ENCODE measurements at places on chromosomes 11 and 22. TPM values are rescaled to one million over a fixed set of nuclear protein-coding genes. Genes with fewer than 3 reads are reported as not detected.

DNA sequence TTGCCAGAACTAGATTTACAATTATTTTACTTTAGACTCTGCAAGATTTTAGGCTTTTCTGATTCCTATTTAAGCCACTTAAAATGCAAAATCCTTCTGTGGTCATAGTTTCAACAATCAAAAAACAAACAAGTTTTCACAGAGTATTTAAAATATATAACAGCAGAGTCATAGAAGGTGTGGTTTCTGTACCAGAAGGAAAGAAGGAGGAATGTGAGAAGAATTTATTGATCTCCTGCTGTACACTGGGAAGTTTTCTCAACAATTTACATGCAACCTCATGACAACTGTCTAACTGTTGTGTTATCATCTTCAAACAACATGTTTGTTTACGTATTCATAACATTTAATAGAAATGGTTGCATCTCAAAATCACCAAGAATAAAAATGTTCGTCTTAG, 102.3 kb upstream of the CEP126 start:
- DNase-seq, result no peak

- DNase-seq, result no peak
Observed at GRCh38 chr11:43646767-43647166, 33.8 kb upstream of the HSD17B12 start.

- no peak for DNase-seq
Observed at GRCh38 chr11:2391181-2391975, 9.2 kb upstream of the TSSC4 start.

DNA sequence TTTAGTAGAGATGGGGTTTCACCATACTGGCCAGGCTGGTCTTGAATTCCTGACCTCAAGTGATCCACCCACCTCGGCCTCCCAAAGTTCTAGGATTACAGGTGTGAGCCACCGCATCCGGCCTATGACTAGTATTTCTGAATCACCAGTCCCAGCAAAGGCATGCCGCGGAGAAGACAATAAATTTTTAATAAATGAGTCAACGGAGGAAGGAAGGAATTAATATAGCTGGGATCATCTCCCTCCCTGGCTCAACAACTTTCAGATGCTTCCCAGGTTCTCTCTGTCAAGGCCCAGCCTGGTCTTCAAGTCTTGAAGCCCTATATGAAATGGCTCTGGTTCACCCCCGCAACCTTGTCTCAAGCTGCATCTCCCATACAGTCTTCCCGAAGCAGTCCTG, 45.7 kb downstream of the CYTH4 start:
- no peak for DNase-seq

GRCh38 chr22:45144916-45145315, 18.8 kb upstream of the NUP50 start:
- no peak for DNase-seq

GRCh38 chr22:20130731-20131596, 640 bp upstream of the ZDHHC8 start:
- DNase-seq, result peak; percentile 95

- no peak for DNase-seq
Observed at GRCh38 chr11:99432677-99433076, 411.9 kb downstream of the CNTN5 start.

DNA sequence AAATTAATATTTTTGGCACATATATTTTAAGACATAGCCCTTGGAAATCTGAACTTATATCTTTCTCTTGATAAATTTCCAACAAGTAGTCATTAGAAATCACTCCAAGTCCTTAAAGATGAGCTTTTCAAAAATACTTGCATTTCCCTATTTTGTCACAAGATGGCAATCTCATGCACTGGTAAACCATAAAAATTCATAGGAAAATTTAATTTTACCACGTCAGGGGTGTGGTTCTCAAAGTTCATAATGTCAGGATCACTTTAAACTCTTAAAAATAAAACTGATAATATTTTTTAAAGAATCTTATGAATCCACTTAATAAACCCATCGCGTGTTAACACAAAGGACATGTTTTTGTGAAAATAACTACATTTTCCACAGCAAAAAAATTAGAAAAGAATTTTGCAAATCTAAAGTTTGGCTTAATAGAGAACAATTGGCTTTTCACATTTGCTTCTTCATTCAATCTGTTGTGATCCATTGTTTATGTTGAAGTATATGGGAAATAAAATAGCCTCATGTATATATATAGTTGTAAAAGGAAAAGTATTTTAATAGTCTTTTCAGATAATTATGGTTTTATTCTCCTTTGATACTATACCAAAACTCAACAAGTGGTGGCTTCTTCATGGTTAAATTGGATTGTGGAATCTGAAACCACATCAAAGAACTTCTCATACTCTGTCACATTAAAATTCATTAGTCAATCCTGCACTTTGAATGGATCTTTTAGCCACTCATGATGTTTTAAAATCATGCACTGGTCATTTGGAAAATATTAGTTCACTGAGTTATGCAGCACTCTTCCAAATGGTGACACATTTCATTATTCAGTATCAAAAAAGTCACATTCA, 169.1 kb downstream of the CADM1 start:
- DNase-seq, result no peak

- no peak for DNase-seq
Observed at GRCh38 chr11:76365038-76365679, 15.8 kb downstream of the THAP12 start.

Gene CCDC88B
- 7.0 TPM for total RNA-seq

Gene FAM227A
- 0.83 TPM for total RNA-seq

Gene MRGPRG
- total RNA-seq, result not detected

Gene EFEMP2
- total RNA-seq, result 111 TPM

Gene LYVE1
- 112 TPM for total RNA-seq

Gene MYEOV
- total RNA-seq, result 0.46 TPM

Gene DNAL4
- total RNA-seq, result 5.9 TPM

Gene MS4A15
- total RNA-seq, result not detected

Gene LSP1
- 39.1 TPM for total RNA-seq

Gene RBMXL2
- total RNA-seq, result not detected

All from posterior vena cava (tissue), 2 donors.